Daoy (cell line): ENCODE measurements at places on chromosomes 1 and 21.

DNA sequence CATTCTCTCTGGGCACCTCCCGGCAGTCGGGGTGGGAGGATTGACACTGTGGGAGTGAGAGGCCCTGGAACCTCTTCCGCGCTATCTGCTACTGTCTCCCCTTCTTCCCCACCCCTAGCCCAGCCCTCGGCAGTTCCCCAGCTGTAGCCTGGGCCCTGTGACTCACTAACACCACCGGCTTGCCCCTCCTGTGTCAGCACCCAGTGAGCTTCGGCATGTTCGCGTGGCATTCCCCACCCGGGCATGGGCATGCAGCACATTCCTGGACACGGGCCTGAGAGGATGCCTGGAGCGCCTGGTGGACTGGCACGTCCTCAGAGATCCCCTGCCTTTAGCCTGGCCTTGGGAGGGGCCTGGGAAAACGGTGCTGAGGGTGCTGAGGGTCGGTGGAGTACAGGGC, 1.3 kb downstream of the CDK18 start:
- peak; percentile 51 for DNase-seq

DNA sequence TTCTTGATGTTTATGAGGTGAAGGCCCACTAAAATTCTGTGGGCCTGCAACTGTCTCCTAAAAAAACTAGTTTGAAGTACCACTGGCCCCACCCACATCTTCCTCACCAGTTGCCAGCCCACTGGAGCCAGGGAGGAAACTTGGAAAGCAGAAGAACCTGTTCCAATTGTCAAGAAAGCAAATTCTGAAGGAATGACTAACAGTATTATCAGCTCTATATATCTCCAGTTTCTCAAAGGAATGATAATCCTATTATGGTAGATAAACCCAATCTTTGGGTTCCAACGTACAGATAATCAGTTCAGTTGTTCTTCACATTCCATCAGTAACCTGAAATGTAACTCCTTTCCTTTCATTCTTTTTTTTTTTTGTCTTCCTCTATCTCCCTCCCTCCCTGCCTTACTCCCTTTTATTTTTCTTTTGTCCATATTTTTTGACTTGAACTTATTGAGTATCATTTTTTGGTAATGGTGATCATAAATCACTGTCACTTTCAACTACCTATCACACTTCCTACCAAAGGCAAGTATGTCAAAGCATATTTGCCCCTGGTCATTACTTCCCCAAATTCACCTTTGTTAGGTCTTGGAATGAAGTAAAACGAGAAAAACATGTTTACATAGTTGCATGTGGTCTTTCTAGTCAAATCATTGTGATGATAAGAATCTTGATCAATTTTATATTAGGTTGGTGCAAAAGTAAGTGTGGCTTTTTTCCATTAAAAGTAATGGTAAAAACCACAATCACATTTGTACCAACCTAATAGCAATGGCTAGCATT, 943.4 kb downstream of the TTLL7 start:
- DNase-seq: no peak

GRCh38 chr1:10960411-10961299, 51.8 kb upstream of the TARDBP start:
- DNase-seq: peak; percentile 82

- no peak for DNase-seq
Observed at GRCh38 chr1:205580923-205581180, 51.0 kb downstream of the ELK4 start.

DNA sequence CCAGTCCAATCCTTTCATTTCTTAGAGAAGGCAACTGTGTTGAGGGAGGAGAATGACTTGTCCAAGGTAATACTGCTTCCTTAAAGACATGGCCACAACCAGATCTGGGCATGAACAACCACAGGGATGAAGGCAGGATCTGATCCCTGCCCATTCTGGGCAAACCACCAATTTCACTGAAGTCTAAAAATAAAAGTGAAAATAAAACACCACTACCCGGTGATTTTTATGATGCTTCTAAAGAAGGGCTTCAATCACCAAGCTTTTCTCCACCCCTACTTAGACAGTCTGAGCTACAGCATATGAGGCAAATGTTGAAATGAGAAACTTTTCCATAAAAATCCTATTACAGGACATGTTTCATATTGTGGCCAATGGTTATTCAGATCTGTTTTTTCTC, 133.0 kb downstream of the PTPN14 start:
- no peak for DNase-seq

DNA sequence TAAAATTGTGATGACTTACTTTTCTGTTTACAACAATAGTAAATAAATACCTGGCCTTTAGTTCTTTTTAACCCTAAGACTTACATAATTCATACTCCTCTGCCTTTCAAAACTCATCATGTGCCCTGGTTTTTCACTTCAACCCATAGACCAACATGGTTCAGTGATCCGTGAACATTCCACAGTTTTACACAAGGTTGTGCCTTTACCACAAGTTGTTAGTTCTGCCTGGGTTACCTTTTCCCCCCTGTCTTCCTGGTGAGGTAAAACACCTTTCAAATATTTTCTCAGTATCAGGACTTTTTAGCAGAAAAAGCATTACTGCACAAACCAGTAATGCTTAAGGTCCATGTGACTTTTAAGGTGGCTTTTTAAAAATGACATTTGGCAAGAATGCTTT, 1466.4 kb downstream of the PLA2G4A start:
- DNase-seq: no peak

DNA sequence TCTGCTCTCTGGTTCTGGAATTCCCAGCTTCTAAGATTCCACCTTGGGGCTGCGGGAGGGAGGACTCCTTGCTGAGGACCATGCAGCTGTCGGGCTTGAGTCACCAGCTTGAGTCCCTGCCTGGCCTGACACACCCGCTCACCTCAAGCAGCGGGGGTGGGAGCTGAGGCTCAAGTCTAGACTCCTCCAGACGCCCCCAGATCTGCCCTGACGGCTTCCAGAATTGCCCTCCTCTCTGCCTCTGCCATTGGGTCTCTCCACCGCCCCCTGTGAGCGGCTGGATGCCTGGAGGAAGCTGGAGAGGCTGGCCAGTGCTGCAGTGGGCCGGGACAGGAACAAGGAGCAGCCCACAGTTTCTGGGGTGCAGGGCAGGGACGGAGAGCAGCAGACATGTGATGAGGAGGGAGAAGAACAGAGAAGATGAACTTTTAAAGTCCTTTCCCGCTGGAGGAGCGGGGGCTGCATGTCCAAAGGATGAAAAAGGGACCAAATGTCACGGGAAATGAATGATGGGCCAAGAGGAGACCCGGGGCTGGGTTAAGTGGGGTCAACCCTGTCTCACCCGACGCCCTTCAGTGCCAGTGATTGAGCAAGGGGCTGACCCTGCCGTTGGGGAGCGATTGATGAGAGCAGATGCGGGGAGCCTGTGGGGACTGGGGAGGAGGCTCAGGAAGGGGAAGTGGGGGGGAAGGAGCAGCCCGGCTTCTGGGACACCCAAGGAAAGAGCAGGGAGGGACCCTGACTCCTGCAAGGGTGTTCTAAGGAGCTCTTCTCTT, 13.5 kb downstream of the CRABP2 start:
- peak; percentile 77 for DNase-seq

DNA sequence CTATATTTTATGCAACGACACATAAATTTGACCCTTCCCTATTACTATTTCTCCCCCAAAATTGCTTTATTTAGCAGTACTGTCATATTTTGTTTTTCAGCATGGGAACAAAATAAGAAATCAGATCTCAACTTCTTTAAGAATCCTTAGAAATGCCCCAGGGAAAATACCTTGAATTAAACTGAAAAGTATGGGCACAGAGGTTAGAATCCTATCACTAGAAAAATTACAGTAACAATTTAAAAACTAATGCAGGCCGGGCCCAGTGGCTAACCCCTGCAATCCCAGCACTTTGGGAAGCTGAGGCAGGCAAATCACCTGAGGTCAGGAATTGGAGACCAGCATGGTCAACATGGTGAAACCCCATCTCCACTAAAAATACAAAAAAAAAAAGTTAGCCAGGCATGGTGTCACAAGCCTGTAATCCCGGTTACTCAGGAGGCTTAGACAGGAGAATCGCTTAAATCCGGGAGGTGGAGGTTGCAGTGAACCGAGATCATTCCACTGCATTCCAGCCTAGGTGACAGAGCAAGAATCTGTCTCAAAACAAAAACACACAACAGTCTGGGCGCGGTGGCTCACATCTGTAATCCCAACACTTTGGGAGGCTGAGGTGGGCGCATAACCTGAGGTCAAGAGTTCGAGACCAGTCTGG, 51.4 kb downstream of the GNB1 start:
- no peak for DNase-seq

DNA sequence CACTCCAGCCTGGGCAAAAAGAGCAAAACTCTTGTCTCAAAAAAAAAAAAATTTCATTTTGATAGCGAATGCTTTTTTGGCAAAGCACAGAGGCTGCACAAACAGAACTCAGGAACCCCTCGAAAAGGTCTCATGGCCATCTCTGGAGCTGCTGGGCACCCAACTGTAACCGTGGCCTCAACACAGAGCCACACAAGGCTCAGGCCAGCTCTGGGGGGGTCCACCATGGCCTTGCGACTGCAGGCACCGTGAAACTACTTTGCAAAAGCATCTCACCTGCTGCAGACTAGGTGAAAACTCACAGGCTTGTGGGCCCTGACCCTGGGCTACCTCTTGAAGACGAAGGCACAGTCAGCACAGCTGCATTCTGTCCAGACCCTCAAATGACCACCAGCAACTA, 16.1 kb upstream of the TMEM240 start:
- DNase-seq: no peak

- no peak for DNase-seq
Observed at GRCh38 chr1:7393136-7393535, 378.0 kb upstream of the VAMP3 start.
